Ecto neural progenitor cell (in vitro differentiated cells): ENCODE measurements at places on chromosomes 2 and 18.

DNA sequence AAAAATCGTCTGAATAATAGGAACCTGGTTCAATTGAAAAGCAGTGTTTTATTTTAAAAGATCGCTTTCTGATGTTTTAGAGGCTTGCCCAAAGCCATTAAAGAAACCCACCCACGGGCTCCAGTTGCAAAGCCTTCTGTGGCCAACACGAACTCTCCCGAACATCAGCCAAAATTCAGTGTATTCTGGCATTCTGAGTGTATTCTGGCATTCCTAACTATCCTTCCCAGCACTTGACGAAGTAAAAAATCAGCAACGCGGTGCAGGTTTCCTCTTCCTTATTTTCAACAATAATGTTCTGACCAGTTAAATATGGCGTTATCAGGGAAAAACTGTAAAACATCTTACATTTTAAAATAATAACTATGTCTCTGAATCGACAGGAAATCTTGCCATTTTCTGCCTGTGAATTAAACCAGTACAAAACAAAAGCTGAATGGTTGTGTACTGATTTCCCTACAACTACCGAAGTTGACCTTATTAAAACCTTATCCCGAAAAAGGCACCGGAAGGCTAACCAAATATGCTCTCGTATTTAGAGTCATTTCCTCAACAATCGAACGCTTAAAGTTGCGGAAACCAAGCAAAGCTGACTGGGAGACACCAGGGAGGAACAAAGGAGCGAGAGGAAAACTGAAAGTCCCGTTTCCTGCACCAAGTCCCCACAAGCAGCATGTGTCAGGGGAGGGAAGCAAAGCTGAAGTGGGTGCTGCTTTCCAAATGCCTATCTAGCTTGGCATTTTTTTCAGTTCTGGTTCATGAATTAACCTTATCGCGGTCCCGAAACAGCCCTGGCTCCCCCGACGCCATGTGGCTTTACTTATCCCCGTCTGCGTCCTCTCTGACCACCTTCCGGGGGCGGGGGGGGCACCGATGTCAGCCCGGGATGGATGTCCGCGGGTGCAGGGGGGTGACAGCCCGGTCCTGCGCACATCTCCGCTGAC is 44.3 kb downstream of the ZNF516 start:
- peak; percentile 57 for DNase-seq

- no peak for DNase-seq
These were observed 12.9 kb downstream of the IER3IP1 start for GRCh38 chr18:47163241-47163640.

DNA sequence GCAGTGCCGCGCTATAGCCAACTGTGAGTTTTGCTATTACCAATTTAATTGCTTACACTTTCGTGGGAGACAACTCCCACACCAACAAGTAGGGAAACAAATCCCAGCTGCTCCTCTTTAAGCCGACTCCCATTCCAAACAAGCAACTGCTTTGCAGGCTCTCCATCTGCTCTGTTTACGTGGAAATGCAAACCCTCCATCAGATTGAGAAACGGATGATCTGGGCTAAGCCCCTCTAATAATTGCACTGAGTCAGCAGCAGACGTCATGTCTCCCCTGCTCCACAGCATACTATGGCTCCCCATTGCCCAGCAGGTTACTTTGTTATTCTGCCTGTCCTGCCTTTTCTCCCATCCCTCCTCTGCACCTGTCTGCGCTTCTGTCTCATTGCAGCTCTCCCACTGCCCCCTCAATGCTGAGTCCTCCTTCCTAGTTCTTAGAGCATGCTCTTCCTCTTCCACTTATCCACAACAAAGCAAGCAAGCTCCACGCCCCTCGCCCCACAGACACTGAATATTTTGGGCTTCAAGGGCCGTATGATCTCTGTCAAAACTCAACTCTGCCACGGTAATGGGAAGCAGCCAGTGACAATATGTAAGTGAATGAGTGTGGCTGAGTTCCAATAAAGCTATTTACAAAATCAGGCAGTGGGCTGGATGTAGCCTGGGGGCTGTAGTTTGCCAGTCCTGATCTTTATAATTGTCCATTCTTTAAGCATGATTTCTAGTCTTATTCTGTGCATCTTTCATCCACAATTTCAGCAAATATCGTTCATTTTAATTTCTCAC is 39.5 kb upstream of the ARL4C start:
- DNase-seq, result no peak

GRCh38 chr2:186748354-186748753 is 54.5 kb downstream of the FAM171B start:
- DNase-seq, result no peak

DNA sequence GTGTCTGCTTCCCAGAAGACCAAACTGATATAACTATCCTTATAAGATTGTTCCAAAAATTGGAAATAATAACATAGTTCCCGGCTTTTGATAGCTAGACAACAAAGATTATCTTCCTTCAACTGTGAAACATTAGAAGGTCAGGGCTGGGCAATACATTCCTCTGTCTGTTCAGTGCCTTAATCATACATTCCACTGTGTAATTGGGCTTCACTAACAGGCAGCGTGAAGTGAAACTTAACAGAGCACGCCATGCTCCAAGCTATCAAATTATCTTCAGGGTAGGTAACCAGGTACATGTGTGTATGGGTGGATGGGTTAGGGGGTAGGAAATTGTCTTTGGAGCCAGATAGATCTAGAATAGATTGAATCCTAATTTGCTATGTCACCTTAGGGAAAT is 23.5 kb upstream of the ARL5A start:
- DNase-seq, result no peak

GRCh38 chr18:38369772-38370690 is 804.4 kb upstream of the CELF4 start:
- DNase-seq, result no peak

GRCh38 chr2:230960026-230960425 is 35.0 kb upstream of the GPR55 start:
- DNase-seq, result no peak

DNA sequence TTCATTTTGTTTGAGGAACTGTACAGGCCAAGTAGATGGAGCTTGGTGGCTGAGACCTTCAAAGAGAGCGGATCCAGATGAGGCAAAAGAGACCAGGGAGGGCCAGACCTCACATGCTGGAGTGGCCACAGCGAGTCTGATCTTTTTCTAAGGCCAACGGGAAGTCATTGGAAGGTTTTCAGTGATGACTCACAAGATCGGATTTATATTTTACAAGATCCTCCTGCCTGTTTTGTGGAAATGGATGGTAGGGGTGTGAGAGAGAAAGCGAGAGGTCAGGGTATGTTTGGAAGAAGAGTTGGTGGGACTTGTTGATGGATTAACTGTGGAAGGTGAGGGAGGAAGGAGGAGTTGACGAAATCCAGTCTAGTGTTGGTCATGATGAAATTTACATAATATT is 44.6 kb upstream of the TUBA3D start:
- no peak for DNase-seq

GRCh38 chr2:203185864-203186263 is 53.0 kb upstream of the CYP20A1 start:
- DNase-seq, result no peak

- no peak for DNase-seq
These were observed 5.2 kb downstream of the LRRC30 start for GRCh38 chr18:7236072-7236471.

DNA sequence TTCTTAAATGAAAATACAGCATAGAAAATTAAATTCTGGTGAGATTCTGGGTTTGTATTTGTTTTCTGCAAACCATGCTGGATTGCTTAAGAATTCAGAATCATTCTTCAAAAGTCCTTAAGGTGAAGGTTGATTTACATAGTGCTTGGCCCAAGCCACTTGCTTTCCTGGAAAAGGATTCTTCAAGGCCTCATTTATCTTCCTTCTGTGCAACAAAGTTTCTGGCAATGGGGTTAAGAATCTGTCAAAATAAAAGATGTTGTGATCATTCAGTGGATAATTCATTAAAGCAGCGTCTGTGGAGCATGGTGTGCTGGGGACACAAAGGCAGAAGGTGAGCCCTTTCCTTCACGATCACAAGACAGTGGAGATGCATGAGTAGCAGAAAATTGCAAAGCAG is 351.9 kb downstream of the GALR1 start:
- DNase-seq, result no peak

GRCh38 chr2:40935349-40935748 is 483.5 kb upstream of the SLC8A1 start:
- no peak for DNase-seq

- no peak for DNase-seq
These were observed 318.2 kb downstream of the RND3 start for GRCh38 chr2:150169237-150169629.

DNA sequence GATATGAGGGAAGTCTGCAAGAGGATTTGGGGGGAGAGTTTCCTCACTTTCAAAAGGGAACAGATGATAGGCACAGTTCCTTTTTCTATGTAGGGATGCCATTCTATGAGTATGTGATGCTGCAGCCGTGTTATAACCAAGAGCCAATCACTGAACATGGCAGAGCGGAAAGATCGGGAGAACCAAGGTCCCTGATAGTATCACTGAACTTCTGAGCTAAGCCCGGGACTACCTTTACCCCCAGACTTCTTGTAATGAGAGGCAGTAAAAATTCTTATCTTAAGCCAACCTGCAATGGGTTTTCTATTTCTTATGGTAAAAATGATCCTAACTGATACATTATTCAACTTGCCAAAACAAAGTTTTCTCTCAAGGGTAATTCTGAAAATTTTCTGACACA is 21.6 kb upstream of the SLC1A4 start:
- DNase-seq, result no peak

- DNase-seq, result no peak
These were observed 126.8 kb downstream of the PXDN start for GRCh38 chr2:1617425-1618021.

DNA sequence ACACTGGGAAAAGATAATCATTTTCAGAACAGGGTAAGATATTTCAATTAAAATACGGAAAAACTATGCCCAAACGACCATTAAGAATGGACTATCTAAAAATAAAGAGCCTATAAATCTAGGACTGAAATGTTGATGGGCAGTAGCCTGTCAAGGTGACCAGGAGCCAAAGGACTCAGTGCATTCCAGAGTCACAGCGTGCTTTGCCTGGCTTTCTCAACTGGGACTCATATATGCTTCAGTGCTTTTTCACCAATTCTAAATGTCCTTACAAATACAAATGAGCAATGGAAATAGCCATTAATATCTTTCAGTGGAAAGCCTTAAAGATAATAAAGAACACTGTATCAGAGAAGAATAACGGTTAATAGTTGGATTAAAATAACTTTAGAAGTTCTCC is 35.4 kb downstream of the PREPL start:
- DNase-seq, result no peak

- DNase-seq, result no peak
These were observed 186.0 kb upstream of the TNP1 start for GRCh38 chr2:217045700-217046475.

DNA sequence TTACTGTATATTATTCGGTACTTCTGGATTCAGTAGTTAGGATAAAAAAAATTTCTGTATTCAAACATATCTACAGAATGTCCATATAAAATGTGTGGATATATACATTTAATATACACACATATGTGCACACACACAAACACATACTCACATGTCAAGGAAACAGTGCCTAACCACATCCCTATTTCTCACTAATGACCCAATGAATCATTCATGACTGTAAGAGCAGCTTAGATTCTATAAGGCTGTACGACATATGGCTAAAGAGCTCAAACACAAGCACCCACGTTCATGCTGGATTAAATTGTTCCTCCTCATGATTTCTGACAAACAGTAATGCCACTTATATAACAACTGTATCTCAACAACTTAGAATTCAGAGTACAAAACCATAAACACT is 457.3 kb downstream of the ADCYAP1 start:
- DNase-seq, result no peak

DNA sequence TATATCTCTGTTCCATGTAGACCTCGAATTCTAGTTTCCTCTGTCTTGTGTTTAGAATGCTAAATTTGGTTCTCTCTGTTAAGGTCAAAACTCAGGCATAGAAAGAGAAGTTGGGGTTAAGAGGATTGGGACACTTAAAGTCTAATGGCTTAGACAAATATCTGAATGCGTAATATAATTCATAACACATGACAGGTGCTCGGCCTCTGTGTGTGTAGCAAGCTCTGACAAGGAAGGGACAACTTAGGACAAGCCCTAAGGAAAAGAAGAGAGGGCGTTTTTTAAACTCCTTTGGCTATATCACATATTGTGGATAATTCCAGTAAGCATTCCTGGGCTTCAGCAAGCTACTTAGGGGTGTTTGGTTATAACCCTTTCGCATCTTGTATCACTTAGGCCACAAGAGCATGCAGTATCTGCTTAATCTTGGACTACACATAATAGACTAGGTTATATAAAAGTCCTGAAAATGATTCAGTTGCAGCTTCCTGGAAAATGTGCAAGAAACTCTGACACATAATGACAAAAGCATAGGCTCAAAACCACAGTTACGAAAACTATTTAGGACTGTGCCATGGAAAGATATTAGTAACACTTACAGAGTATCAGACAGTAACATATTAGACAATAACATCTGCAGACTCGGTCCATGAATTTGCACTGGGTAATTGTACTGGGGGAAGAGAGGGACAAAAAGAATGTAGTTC is 16.1 kb upstream of the CREB1 start:
- no peak for DNase-seq

- no peak for DNase-seq
These were observed 1.8 kb downstream of the RNF138 start for GRCh38 chr18:32093523-32093922.

DNA sequence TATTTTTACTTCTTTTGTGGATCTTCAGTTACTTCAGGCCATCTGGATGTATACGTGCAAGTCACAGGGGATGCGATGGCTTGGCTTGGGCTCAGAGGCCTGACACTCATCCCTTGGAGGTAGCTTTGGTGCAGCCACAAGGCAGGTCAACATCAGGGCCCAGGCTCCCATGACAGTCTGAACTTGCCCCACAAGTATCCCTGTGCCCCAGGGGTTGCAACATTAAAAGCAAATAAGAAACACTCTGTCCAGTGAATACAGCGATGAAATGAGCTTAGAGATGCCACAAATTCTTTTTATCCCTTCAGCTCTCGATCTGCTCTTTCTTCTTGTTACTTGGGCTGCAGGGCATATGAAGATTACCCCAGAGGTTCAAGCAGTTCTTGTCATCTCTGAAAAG is 13.0 kb upstream of the CXCR1 start:
- DNase-seq, result no peak

DNA sequence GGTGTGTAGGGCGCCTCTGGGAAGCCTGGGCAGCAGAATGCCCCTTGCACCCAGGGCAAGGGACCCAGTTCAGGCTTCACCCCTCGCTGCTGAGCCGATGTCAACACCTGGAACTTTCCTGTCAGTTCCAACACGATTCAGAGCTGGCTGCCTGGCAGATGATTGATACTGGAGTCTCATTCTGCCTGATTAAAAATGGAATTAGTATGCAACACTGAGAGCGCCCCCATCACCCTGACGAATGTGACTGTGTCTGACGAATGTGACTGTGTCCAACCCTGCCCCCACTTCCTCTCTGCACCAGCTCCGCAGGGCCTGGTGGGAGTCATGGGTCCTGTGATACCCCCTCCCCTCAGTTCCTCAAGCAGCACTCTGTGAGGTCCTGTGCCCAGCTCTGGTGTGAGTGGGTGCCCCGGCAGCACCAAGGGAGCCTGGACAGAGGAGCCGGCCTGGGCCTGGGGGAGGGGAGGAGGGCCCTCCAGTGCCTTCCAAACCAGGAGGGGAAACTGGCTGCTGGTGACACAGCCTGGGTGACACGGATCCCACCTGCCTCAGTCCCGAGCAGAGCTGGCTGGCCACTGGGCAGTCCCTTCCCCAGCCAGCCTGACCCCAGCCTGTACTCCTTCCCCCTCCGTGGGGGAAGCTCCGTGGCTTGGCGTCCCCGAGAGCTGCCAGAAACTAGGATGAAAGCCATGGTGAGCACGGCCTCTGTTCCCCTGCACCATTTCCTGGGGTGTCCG is 41.4 kb upstream of the ALPP start:
- DNase-seq, result no peak

- no peak for DNase-seq
These were observed 22.3 kb downstream of the CLASP1 start for GRCh38 chr2:121626777-121627524.
